ENCODE measurements at places on chromosomes 16 and 17.

DNA sequence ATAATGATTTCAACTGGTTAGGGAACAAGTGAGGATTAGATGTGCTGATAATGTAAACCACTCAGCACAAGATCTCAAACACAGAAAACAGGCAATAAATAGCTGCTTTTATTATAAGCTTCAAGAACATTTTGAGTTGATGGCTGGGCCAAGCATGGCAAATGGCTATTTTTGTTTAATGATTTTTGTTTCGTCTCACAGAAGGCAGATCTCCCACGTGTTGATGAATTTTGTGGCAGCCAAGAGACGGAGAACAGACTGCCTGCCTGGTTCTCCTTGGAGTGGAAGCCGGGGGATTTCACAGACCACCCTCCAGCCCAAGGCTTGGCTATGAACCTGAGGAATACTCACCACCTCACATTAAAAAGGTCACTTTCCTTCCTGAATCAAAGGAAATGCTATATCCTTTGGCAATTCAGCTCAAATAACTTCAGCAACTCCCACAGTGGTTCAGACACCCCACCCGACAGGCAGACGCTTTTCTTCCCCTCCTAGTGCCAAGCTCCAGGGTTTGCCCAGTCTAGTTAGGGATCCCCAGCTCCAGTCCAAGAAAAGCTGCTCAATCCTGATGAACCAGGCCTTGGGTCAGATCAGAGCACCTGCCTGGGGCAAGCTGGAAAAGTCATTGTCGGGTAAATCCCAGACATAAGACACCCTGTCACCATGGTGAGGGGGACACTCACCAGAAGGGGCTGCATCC lies 593.5 kb downstream of the TOX3 start:
- DNase-seq, result no peak

DNA sequence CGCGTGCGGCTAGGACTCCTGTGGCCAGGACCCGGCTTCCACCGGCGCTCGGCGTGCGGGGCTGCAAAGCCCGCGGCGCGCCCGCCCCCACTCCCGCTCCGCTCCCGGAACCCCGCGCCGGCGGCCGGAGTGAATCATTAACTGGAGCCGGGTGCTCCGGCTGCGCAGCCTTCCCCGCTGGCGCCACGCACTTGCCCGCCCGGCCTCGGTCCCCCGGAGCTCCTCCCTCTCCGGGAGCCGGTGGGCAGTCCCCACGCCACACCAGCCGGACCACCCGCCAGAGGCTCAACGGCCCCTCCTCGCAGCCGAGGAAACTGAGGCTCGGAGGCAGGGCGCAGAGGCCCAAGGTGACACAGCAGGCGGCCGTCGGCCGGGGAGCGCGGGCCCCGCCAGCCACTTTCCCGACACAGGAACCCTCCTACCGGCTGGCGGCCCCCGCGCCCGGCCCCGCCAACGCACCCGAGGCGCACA lies 580 bp downstream of the BCAR1 start:
- DNase-seq, result no peak

DNA sequence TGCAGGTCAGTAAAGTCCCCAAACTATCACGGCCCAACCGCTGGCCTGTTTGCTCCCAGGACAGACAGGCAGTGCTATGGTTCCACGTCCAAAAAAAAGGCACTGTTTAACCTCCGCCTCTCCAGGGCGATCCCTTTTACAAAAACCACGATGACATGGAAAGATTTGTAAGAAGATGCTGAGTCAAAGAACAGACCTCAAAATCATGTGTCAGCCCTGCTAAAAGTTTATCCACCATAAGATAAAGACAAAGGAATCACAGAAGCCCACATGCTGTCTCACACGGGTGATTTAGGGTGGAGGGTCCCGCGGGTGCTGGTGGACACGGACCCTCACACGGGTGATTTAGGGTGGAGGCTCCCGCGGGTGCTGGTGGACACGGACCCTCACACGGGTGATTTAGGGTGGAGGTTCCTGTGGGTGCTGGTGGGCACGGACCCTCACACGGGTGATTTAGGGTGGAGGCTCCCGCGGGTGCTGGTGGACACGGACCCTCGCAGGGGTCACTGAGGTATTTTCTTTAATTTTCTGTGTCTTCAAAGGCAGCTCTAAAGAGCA lies 117.2 kb upstream of the METRNL start:
- no peak for DNase-seq

DNA sequence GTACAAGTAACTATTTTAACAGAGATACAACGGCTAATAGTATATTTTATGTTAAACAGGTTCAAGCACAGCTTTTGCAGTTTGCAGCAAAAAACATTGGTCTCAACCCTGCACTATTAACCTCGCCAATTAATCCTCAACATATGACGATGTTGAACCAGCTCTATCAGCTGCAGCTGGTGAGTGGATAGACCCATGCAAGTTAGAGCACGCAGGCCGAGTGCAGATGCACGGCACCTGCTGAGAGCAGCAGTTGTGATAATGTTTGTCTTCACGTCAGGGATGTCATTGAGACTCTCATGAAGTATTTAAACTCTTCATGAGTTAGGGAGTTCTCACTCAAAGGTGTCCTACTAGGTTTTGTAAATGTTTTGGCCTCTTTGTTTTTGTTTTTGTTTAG lies 45.6 kb downstream of the TMC6 start:
- DNase-seq, result no peak

- DNase-seq, result no peak
Measured at GRCh38 chr16:5905935-5906334, 808.3 kb upstream of the EEF2KMT start.

DNA sequence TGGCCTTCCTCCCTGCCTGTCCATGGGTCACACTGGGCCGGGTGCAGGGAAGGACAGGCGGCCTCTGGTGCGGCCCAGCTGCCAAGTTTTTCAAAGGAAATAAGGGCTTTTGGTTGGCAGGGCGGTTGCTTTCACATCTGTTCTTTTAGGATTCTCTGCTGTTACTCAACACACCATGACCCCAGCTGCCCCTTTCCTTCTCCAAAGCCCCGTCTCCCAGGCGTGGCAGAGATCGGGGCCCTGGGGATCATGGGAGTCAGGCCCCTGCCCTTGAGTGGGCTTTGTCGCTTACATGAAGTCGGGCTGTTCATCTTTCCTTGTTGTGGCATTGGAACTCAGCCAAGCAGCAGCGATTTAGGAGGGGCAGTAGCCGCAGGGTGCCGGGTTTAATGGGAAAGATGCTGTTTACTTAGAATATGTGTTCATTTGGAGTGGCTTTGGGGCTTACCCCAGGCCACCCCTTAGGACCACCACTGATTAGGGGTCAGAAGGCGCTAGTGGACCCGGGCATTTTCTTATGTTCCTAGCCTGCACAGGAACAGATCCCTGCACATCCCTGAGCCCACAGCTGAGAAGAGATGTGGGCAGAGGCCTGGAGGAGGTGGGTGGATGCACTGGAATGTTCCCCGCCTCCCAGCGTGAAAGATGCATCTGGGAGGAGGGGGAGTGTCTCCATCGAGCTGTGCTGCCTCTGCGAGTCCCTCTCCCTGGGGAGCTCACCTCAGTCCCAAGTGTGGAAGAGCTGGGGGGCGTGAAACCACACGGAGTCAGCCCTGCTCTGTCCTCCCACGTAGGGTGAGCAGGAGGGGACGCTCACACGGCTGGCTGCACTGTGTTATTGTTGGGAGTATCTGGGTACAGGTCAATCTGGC lies 6.8 kb upstream of the ADCY7 start:
- peak; percentile 53 for DNase-seq

DNA sequence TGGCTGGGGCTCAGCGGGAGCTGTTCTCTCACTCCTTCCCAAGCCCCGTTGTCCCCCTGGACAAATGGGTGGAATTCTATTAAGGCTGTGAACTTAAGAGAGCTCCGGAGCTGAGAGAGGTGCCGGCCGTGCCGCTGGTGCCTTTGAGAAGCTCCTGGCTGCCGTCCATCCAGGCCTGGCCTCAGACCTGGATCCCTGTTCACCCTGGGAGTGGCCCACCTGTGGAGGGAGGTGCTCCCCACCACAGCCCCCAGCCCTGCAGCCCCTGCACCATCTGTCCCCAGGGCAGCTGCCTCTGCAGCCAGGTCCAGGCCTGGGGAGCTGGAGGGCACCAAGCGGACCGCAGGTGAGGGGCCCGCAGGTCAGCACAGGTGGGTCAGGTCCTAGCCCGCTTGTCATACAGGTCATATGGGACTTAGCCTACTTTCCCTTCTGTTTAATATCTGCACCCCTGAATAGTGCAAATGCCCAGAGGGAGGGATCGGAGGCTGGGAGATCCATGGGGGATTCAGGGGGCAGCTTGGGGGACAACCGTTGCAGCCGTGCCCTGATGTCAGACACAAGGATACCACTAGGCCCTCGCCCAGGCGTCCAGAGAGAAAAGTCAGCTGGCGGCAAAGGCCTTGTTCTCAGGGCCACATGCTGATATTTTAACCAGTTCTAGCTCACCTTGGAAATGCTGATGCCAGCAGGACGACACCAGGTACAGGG lies 15.2 kb upstream of the METRNL start:
- DNase-seq, result no peak

- DNase-seq, result no peak
Measured at GRCh38 chr17:83203472-83204221, 124.2 kb downstream of the METRNL start.

DNA sequence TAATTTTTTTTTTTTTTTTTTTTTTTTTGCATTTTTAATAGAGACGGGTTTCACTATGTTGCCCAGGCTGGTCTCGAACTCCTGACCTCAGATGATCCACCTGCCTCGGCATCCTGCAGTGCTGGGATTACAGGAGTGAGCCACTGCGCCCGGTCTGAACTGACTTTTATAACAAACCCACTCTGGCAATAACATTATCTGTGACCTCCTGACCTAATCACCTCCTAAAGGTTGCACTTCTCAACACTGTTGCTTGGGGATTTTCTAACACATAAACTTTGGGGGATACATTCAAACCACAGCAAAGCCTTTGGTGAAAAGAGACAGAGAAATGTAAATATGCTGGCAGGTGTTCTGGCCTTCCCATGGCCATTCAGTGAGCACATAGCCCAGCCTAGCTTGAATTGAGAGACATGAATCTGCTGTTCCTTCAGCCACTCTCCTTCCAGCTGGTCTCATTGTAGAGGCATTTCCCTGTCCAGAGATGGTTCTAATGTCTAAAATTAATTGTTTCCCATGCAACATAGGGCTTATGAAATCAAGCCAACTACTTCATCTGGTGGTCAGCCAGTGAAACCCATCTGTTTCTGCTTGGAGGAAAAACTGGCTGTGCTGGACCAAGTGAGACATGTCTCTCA lies 28.3 kb downstream of the LYRM1 start:
- DNase-seq, result no peak

- DNase-seq, result no peak
Measured at GRCh38 chr16:84891149-84891795, 71.5 kb downstream of the CRISPLD2 start.

GRCh38 chr17:80477647-80478478 lies 1.5 kb upstream of the NPTX1 start:
- no peak for DNase-seq

- DNase-seq, result no peak
Measured at GRCh38 chr17:81918832-81919545, 1.0 kb upstream of the SIRT7 start.
